ENCODE measurements at places on chromosomes 16 and 17. TPM values are rescaled to one million over a fixed set of nuclear protein-coding genes. Genes with fewer than 3 reads are reported as not detected.

The TP53TG3C gene
- total RNA-seq = not detected

The C16orf46 gene
- not detected for total RNA-seq

The DPEP2 gene
- 0.26 TPM for total RNA-seq

The MYO15A gene
- total RNA-seq = 0.31 TPM

The KRT36 gene
- not detected for total RNA-seq

The SMIM5 gene
- total RNA-seq = 0.22 TPM

The MYH8 gene
- 0.85 TPM for total RNA-seq

The PCGF2 gene
- total RNA-seq = 4.0 TPM

The NDRG4 gene
- total RNA-seq = 13.3 TPM

The CACNG5 gene
- total RNA-seq = not detected

The PPP1R9B gene
- 12.3 TPM for total RNA-seq

The NCBP3 gene
- 14.4 TPM for total RNA-seq

The HOXB6 gene
- total RNA-seq = 3.0 TPM

The MYH13 gene
- not detected for total RNA-seq

The ZNF263 gene
- total RNA-seq = 13.5 TPM

The C16orf86 gene
- 7.2 TPM for total RNA-seq

The PTGES3L gene
- 29.1 TPM for total RNA-seq

The ZC3H7A gene
- total RNA-seq = 38.8 TPM

The IRX3 gene
- 40.6 TPM for total RNA-seq

Measured in gastrocnemius medialis (tissue), 4 donors.